ENCODE measurements at places on chromosomes 5 and 9.

DNA sequence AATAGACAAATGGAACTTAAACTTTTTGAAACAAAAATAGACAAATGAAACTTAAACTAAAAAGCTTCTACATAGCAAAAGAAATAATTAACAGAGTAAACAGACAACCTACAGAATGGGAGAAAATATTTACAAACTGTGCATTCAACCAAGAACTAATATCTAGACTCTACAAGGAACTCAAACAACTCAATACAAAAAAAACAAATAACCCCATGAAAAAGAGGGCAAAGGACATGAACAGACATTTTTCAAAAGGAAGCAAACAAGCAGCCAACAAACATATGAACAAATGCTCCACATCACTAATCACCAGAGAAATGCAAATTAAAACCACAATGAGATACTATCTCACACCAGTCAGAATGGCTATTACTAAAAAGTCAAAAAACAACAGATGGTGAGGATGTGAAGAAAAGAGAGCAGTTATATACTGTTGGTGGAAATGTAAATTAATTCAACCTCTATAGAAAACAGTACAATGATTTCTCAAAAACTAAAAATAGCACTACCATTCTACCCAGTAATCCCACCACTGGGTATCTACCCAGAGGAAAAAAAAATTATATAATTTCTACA is 170.8 kb upstream of the RGMB start:
- DNase-seq: no peak

DNA sequence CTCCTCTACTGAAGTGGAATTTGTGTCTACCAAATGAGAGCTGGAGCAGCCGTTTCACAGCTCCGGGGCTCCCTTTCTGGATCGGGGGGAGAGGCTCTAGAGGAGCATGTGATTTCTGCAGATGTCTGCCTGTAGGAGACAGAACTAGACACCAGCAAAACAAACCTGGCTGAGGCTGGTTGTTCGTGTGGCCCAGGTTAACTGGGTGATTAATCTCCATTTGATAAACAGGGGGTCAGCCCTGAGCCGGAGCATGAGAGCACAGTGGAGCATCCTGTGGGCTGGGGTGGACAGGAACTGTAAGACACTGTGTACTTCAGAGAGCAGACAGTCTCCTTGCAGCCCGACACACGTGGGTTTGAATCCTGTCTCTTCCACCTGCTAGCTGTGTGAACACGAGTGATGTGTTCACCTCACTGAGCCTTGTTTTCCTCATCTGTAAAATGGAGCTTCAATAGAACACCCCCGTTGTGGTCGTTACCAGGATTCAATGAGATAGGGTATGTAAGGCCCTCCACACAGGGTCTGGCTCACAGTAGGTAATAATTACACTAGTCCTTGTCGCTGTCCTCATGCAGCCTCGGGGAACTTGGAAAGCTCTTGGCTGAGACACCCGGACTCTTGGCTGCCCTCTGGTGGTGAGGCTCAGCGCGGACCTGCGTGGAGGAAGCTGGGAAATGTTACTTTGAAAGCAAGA is 12.9 kb downstream of the CXCL14 start:
- peak; percentile 66 for DNase-seq

GRCh38 chr5:138605254-138605972 is 30.2 kb upstream of the HSPA9 start:
- DNase-seq: peak; percentile 47

GRCh38 chr5:5085381-5085780 is 54.7 kb upstream of the ADAMTS16 start:
- peak; percentile 68 for DNase-seq

DNA sequence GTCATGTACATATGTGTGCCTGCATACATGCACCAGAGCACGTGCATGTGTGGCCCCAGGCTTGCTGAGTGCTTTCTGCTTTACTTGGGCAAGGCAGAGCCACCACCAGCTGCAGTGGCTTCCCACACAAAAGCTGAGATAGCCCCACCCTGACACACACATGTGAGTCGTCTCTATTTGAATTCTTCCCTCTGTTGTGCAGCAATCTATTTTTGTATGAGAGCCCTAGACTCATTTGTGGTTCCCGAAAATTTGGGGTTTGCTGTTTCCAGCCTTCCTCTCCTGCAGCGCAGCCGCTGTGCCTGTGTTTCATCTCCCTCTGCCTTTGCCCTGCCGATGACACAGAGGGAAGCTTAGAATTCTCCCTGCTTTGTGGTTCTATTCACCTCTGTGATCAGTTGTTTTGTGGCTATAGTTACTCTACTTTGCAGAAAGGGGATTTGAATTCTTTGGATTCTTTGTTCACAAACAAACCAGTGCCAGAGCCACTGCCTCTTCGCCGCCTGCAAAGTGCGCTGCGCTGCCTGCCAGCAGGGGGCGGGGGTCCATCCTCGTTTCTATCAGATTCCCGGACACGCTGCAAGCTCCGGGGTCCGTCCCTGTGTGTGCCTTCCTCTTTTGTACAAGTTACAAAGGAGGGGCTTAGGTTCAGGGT is 95.8 kb upstream of the DAP start:
- DNase-seq: peak; percentile 75

GRCh38 chr5:61827445-61827975 is 478.5 kb upstream of the KIF2A start:
- DNase-seq: no peak

GRCh38 chr5:149759986-149760853 is 30.1 kb downstream of the PPARGC1B start:
- peak; percentile 18 for DNase-seq

- DNase-seq: no peak
Observed at GRCh38 chr5:163670036-163670435, 164.6 kb downstream of the MAT2B start.
